ENCODE measurements at places on chromosomes 1 and 21. TPM values are rescaled to one million over a fixed set of nuclear protein-coding genes. Genes with fewer than 3 reads are reported as not detected.

DNA sequence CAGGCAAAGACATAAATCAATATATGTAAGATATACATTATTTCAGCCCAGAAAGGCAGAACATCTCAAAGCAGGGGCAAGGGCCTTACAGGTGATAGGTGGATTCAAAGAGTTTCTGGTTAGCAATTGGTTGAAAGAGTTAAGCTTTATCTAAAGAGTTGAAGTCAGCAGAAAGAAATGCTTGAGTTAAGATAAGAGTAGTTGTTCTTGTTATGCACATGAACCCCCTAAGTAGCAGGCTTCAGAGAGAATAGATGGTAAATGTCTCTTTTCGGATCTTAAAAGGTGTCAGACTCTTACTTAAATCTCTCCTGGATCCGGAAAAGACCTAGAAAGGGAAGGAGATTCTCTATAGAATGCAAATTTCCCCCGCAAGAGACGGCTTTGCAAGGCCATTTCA, 8.3 kb upstream of the ZBTB40 start:
- no peaks in the 10 kb centered on the region for H3K27me3 ChIP-seq
- no peak for DNase-seq
- no peak overlapping the region for H3K27ac ChIP-seq

CCDC27 gene
- total RNA-seq = not detected

DNA sequence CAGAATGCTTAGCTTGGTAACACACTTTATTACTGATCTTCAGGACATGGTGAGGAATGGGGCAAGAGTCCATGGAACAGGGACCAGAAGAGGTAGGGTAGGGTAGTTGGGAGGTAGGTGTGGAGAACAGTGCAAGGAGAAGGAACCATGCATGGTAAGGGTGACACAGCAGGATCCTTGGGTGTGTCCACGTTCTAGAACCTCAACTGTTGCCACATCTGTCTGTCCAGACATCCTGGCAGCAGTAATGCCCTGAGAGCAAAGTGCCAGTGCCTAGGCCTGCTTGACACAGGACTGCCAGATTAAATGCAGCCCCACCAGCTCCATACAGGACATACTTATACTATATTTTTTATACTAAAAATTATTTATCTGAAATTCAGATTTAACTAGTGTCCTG, 13.9 kb downstream of the DMAP1 start:
- no peak overlapping the region for H3K4me3 ChIP-seq
- no peaks in the 10 kb centered on the region for H3K27me3 ChIP-seq
- peak; percentile 65 for DNase-seq
- no peaks in the 10 kb centered on the region for H3K4me1 ChIP-seq
- H3K27ac ChIP-seq = no peak overlapping the region

KIRREL1 gene
- total RNA-seq = 6.0 TPM

DNA sequence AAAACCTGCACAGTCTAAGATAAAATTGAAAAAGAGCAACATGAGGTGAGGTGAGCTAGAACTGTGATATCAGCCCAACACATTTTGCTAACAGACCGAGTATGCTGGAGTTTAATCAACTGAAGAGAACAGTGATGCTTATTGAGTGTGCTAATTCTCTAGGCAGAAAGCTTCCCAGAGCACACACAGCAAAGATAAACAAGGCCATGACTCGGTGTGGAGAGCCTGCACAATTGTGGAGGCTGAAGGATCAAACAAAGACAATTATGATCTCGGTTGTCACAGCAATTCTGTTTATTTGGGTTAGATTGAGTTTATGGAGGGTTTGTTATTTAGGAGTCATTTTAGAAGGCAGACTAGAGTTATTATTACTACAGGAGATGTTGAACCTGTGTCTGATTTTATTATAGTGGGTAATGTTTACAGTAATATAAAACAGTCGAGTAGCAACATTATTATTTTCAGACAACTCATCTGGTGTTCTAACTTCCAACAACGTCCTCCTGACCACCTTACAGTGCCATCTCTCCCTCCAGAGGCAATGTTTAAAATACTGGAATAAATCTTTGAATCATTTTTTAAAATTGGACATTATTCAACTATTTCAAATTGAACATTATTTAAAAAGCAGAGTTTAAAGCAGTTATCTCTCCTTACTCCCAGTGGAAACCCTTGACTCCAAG, 40.2 kb downstream of the DPT start:
- peaks cover 4% of the 10 kb centered on the region for H3K4me1 ChIP-seq
- H3K4me3 ChIP-seq = no peak overlapping the region
- DNase-seq = no peak
- no peaks in the 10 kb centered on the region for H3K36me3 ChIP-seq
- no peaks in the 10 kb centered on the region for H3K27me3 ChIP-seq

GRCh38 chr21:27805696-27806095, 838.8 kb upstream of the ADAMTS5 start:
- H3K4me1 ChIP-seq = no peaks in the 10 kb centered on the region
- DNase-seq = no peak
- H3K4me3 ChIP-seq = no peak overlapping the region
- H3K36me3 ChIP-seq = no peaks in the 10 kb centered on the region

All from liver (tissue), 10 donors.